Dermis blood vessel endothelial cell (primary cell): ENCODE measurements at places on chromosomes 6 and 20. TPM values are rescaled to one million over a fixed set of nuclear protein-coding genes. Genes with fewer than 3 reads are reported as not detected.

DNA sequence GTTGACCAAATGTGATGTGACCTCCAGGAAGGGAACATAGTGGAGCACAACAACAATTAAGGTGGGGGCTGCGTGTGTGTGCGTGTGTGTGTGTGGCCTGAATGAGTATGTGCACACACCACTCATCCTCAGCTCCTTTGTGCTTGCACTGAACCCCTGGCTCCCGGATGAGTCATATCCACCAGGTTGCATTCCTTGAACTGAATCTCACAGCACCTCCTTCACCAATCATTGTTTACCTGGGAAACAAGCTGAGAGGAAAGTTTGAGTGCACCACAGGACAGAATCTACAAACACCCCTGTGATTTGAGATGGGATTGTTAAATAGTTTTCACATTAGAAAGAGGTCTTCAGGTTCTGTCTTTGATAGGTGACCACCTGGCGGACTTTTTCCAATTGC is 33.7 kb upstream of the GPR6 start:
- DNase-seq = no peak

DNA sequence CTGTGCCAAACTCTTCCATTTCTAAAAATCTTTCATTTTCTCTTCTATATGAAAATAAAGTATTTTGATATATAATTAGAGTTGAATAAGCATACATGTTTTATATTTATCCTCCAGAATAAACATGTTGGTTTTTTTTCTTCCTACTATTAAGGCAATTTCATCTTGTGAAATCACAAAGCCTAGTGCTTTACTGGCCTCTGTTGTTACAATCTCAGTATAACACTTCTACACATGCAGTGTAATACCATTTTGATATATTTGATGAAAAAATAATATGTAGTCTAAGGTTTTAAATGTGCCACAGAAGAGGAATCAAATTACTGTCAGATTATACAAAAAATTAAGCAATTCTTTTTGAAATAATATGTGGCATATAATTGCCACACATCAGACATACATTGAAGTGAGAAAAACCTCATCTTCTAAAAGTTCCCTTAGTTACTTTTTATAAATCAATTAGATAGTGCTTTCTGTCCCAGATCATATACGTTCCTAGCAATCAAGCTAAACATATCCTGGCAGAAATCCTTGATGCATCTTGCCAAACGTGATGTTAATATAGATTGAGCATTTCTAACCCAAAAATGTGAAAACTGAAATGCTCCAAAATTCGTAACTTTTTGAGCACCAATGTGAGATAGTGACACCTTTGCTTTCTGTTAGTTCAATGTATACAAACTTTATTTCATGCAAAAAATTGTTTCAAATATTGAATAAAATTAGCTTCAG is 225.1 kb upstream of the MANEA start:
- DNase-seq = no peak

GRCh38 chr6:132364306-132365074 is 36.8 kb downstream of the MOXD1 start:
- no peak for DNase-seq

- no peak for DNase-seq
These were observed 25.8 kb downstream of the PRL start for GRCh38 chr6:22271081-22271480.

- DNase-seq = peak; percentile 44
These were observed 108.7 kb upstream of the TMEM170B start for GRCh38 chr6:11428895-11429294.

- no peak for DNase-seq
These were observed 90.9 kb downstream of the CEP162 start for GRCh38 chr6:84136364-84137050.

DNA sequence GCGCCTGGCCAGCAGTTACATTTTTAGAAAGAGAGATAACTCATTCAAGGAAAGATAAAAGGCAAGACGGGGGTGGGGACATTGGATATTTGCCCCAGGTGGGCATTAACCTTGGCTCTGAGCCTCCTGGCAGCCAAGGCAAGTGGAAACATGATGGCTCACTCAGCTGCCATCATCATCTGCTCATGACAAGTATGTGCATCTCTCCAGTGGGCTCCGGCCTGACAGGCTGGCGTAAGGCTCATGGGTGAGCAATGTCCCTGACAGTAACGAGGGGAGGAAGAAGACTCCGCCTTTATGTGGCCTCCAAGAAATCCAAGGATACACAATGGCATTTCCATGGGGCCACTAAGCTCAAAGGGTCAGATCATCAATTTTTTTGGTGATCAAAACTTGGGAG is 13.3 kb downstream of the ANKRD60 start:
- DNase-seq = no peak

DNA sequence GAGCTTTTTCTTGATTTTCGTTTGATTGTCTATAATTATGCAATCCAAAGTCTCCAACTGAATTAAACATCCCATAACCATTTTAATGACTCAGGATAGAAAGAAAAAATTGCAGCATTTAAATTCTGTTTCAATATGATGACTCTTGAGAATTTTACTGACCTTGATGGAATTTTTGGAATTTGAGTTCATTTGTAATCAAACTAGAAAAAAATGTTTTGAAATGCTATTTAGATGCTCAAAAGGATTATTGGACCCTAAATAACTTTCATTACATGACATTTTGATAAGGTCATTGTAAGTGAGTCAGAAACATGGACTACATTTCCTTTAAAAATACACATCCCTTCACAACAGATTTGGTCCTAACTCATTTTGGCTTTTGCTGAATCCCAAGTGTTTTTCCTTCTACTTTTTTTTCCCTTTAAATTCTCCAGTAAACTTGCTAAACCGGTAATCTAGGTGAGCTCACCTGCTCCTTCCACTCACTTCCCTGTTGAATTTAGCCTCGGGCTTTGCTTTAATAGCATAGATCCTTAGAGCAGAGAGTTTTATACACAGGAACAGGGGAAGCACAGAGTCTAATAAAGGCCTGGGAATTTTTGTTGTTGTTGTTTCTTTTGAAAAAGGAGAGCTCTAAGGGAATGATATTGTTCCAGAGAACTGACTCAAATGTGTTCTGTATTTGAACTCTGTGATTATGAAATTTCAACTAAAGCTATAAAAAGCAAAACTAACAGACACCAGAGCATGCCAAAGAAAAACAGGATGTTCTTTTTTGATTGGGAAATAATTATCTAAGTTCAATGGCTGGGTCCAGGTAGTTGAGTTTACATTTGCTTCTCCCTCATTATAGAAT is 1088.2 kb upstream of the CITED2 start:
- peak; percentile 34 for DNase-seq

DNA sequence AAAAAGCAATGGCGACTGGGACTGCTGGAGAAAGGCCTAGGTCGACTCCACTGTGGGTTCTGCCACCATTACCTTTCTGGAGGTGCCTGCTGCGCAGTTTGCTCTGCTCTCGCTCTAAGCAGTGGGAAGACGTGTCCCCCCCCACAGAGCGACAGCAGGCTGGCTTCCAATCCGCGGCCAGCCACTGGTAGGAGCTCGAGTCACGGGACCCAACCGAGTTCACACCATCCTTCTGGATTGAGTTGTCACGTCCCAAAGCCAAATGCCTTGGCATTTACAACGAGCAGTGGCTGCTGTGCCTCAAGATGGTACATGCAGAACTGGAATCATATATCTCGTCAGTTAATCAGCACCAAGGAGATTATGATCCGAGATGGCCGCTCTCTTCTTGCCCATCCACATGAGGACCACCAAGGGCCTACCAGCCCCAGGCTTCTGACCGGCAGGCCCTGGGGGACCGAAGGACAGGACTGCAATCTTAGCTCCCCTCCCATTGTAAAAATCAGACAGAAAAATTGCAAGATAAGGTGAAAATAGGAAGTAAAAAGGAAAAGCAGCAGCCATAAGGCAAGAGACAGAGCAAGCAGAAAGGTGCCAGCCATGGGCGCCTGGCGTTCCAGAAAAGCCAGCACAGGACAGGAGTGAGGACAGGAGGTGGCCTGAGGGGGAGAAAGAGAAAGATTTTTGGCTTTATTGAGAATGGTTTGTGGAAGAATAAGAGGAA is 74.4 kb downstream of the TRAM2 start:
- no peak for DNase-seq

DNA sequence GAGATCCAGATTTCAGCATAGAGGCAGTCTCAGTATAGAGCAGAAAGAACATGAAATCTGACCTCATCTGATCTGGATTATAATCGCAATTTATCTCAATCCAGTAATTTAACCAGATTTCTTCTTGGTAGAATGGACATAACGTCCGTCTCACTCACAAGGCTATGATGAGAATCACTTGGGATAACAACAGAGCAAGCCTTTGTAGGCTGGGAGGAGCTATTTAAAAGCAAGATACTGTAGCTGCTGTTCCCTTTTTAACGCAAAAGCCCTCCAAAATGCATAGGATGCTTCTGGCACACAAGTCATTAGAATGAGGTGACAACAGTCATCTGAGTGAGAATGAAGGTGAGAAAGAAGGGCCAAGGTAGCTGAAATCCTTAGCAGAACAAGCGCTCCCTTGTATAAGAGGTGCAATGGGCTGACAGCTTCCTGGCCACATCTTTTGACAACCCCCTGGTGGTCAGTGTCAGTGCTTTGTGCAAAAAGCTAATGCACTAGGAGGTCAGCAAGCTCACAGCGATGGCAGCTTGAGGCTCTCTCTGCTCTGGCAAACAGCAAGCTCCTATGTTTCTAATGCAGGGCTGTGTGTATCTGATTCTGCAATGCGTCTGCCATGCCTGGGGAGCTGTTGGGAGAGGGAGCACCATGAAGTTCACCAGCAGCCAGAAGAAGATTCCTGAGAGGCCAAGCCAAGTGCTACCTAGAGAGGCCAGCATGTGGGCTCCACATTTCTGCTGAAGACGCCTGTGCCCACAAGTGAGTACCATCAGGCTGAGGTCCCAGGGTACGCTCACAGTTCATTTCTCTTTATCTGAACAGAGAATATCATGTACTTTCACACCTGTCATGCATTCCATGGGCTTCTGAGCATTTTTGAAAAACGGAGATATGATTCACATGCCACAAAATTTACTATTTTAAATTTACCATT is 16.2 kb downstream of the METTL24 start:
- peak; percentile 22 for DNase-seq

GRCh38 chr6:6728169-6728941 is 139.8 kb downstream of the LY86 start:
- no peak for DNase-seq

DNA sequence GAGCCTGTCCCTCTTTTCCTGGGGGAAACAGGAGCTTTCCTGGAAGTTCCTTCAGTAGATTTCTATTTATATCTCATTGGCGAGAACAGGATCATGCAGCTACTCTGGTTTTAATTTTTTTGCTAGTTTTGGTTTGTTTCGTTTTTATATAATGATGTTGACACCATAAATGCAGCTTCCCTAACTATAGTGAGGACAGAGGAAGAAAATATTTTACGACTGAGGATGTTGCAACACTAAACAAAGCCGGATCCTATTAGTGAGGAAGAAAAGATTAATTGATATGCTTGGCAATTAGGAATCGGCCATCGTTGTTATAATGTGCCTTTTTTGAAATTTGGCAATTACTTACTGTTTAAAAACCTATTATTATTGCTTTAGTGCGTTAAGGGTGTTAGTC is 16.6 kb downstream of the KDM1B start:
- no peak for DNase-seq

DNA sequence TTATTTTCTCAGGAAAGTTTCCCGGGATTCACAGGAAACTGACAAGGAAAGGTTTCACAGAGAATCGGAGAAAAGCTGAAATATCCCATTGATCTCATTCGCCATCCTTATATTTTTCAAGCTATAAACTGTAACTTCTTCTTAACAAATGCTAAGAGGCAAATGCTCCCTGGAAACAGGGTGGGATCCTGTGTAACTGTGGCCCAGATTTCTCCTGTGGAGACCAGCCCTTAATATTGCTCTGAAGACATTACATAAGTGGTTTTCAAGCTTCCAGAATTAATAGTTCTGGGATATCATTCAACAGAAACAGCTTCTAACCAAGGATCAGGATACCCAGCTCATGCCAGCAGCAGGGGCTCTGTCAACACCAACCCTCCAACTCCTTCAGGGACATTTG is 69.2 kb downstream of the THBS2 start:
- no peak for DNase-seq

- no peak for DNase-seq
These were observed 52.0 kb downstream of the MAP3K5 start for GRCh38 chr6:136740050-136740974.

GRCh38 chr6:33418690-33419291 is 884 bp upstream of the CUTA start:
- no peak for DNase-seq

- peak; percentile 22 for DNase-seq
These were observed 333.7 kb downstream of the ZFAND3 start for GRCh38 chr6:38153076-38153797.

GRCh38 chr20:10388597-10388996 is 45.4 kb downstream of the MKKS start:
- no peak for DNase-seq

GRCh38 chr20:53599378-53599777 is 5.7 kb upstream of the ZNF217 start:
- no peak for DNase-seq

- DNase-seq = no peak
These were observed 423.3 kb downstream of the QKI start for GRCh38 chr6:163837691-163838431.

The CRISP1 gene
- not detected in 2 replicates for total RNA-seq

The CYP24A1 gene
- not detected in 2 replicates for total RNA-seq

The ASXL1 gene
- 53.4 and 62.1 TPM in 2 replicates for total RNA-seq

The TNXB gene
- total RNA-seq = 4.6 and 4.8 TPM in 2 replicates

The ZSCAN9 gene
- 10.7 and 17.9 TPM in 2 replicates for total RNA-seq

The C6orf52 gene
- total RNA-seq = 0.42 TPM in 1 of 2 replicates, not detected in the other

The PM20D2 gene
- 5.1 and 7.0 TPM in 2 replicates for total RNA-seq

The C6orf132 gene
- under 0.01 TPM in 1 of 2 replicates, not detected in the other for total RNA-seq

The GINM1 gene
- 54.2 and 57.5 TPM in 2 replicates for total RNA-seq

The NKAIN4 gene
- not detected in 2 replicates for total RNA-seq

The SPATS1 gene
- not detected in 2 replicates for total RNA-seq

The HCK gene
- total RNA-seq = not detected in 2 replicates

The SIRPB2 gene
- total RNA-seq = 0.51 and 1.3 TPM in 2 replicates
